ENCODE measurements at places on chromosomes 5 and 9.

DNA sequence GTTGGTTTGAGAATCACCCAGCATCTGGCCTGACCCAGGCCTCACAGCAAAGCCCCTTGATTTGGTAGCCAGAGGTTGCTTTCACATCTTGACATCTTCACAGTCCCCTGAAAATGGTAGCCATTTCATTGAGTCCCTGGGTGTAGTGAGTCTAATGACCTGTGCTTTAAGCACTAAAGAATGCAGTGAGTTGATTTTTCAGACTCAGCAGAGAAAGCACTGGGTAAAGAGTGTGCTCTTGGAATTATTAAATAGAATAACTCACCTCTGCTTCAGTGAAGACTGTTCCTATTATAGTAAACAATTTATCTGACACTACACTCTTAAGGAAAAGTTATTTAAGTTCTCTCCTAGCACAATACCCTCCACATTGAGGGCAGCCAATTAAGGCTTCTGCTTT, 56.2 kb downstream of the PTCD2 start:
- DNase-seq = no peak

GRCh38 chr5:40781843-40782409, 16.2 kb downstream of the PRKAA1 start:
- DNase-seq = no peak

DNA sequence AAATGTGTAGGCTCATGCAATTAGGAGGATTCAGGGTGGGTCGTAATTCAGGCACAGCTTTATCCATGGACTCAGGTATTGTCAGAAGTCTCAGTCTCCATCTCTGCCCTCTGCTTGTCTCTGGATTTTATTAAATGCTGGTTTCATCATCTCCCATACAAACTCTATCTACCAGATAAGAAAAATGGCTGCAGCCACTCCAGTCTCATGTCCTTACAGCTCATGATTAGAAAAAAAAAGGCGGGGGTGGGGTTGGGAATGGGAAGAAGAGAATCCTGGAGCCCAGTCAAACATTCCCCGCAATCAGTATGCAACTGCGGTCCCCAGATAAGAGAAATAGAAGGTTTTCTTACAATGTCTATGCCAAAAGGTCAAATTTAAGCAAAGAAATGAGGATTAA, 7.6 kb upstream of the FBXO38 start:
- no peak for DNase-seq

- DNase-seq = no peak
Observed at GRCh38 chr5:80591352-80591751, 21.3 kb upstream of the ANKRD34B start.

GRCh38 chr9:99506747-99507348, 284.8 kb downstream of the SEC61B start:
- no peak for DNase-seq

- DNase-seq = no peak
Observed at GRCh38 chr5:102651466-102651865, 103.6 kb upstream of the PAM start.

DNA sequence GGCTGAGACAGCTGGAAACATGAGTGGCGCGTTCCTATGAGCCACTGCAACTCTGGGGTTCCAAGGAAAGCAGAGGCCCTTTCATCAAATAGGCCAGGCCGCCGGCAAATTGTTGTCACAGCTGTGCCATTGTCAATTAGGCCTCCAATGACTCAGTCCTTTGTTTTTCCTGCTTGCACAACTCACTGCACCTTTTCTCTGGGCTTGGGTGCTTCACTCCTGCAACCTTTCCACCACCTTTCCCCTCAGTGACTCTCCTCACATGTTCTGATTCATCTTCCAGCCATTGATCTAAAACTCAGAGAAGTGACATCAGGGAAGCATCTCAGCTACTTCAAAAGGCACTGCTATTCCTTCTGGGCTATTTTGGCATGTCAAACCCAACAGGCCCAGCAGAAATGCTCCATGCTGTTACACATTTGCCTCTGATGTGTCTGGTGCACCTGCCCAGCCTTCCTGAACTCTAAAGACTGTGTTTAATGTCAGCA, 653.7 kb downstream of the NR2F1-AS1 start:
- no peak for DNase-seq
